Fibroblast of mammary gland (primary cell): ENCODE measurements at places on chromosomes 6 and 20.
A peak's percentile ranks its signal among the peaks of the same experiment; 100 is the strongest.

DNA sequence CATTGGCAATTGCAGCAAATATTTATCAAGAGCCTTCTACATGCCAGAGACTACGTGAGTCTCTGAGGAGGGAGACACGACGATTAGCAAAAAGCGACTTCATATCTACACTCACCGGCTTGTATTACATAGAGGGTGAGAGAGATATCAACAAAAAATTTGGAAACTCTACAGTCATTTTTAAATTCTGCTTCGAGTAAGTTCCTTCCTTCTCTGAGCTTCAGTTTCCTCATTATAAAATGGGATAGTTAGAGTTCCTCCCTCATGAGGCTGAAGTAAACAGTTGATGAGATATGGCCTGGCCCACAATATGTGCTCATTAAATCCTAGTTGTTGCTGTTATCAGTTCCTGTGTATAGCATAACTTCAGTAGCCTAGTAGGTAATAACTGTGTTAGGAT lies 64.1 kb upstream of the SIRPA start:
- DNase-seq = no peak

DNA sequence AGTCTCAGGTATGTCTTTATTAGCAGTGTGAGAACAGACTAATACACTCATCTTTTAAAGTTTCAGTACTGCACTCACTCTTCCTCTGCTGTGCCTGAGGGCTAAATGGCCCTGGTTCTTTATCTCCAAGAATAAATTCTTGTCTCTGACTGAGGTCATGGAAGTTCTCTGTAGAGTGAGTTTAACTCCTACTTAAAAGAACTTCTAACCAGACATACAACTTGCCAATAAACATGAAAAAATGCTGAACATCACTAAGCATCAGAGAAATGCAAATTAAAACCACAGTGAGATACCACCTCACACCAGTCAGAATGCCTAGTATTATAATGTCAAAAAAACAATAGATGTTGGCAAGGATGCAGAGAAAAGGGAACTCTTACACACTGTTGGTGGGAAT lies 73.6 kb downstream of the ADAT2 start:
- DNase-seq = no peak

GRCh38 chr6:122484760-122485159 lies 13.2 kb upstream of the SERINC1 start:
- DNase-seq = no peak

GRCh38 chr20:40489886-40490285 lies 199.2 kb downstream of the MAFB start:
- peak; percentile 50 for DNase-seq

GRCh38 chr6:55868771-55869479 lies 6.5 kb downstream of the BMP5 start:
- peak; percentile 11 for DNase-seq

GRCh38 chr6:96611342-96611991 lies 48.5 kb downstream of the FHL5 start:
- DNase-seq = no peak

- peak; percentile 93 for DNase-seq
Measured at GRCh38 chr6:14354919-14355572, 237.5 kb downstream of the CD83 start.

- no peak for DNase-seq
Measured at GRCh38 chr6:31712296-31712695, 2.9 kb upstream of the LY6G6D start.

- peak; percentile 73 for DNase-seq
Measured at GRCh38 chr6:35096129-35096862, 44.8 kb downstream of the TCP11 start.

GRCh38 chr6:118781897-118782296 lies 112.1 kb upstream of the ASF1A start:
- DNase-seq = no peak

DNA sequence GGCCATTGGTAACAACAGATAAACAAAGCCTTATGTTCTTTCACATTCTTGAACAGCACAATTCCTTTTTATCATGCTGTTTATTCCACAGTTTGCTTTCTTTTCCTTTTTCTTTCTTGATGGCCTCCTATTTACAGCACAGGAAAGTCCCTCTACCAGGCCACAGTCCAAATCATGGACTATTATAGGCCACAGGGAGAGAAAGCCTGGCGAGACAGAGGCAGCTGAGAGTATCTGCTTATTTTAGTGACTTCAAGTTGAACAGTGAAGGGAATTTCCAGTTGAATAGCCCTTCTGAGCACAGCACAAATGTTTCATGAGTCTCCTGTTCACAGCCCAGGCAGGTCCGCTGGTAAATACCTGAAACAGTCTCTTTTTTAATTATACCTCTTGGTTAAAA lies 263.7 kb upstream of the ARID1B start:
- DNase-seq = no peak

- no peak for DNase-seq
Measured at GRCh38 chr6:135992739-135993138, 141.2 kb downstream of the PDE7B start.

DNA sequence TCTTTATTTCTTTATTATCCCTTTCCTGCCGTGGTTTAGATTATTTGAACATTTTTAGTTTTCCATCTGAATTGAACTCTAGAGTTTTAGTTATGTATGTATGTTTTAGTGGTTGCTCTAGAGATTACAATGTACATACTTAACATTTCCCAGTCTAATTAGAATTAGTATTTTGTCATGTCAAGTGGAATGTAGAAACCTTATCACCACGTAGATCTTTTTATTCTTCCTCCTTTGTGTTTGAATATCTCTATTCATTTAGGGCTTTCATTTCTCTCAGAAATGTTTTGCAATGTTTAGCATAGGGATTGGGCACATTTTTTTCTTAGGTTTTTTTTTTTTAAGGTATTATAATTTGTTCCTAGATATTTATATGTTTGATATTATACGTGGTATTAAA lies 73.1 kb upstream of the EZR start:
- DNase-seq = no peak

- no peak for DNase-seq
Measured at GRCh38 chr6:53629862-53630532, 35.6 kb downstream of the KLHL31 start.

DNA sequence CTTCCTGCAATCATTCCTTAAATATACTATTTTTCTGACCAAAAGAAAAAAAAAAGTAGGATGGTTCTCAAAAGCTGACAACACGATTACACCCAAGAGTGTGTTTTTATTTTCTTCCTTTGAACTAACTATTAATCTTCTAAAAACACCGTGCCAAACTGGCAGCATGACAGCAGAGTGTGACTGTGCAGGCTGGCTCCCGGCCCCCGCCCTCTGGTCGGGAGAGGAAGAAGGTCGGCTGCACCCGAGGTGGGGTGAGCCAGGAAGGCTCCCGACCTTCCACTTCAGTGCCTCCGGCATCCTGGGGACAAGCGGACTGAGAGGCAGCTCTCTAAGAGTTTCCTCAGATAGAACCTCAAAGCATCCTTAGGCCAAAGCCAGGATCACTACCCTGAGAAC lies 29.2 kb downstream of the SLC22A23 start:
- DNase-seq = peak; percentile 57

GRCh38 chr6:70894001-70894400 lies 62.9 kb downstream of the B3GAT2 start:
- DNase-seq = no peak

DNA sequence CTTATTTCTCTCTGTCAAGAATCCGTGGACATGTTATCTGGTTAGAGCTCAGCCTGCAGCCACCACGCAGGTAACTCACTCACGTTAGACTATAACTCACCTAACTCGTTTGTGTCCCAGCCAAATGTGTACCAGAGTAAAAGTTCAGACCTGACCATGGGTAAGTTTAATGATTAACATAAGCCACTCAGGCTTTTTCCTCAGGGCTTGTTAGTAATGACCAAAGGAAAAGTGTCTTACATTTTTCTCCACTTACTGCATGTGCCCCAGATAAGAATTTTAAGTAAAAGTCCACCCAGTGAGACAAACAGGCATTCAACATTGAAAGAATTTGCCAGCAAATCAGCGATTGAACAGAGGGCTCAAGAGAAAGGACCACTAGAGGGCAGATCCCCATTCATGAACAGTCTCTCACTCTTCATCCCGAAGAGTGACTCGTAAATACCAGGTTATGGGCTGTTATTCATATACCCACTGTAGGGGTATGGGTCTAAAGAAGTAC lies at the start of gene PKHD1:
TSS of gene PKHD1 (minus strand) at position 116 of the 502 bp plus-strand sequence. CDS start 2,680 bp downstream, outside the sequence.
- DNase-seq = peak; percentile 18

GRCh38 chr6:41027241-41027640 lies 11.8 kb downstream of the UNC5CL start:
- no peak for DNase-seq

GRCh38 chr6:113758826-113759574 lies 98.1 kb upstream of the MARCKS start:
- no peak for DNase-seq

DNA sequence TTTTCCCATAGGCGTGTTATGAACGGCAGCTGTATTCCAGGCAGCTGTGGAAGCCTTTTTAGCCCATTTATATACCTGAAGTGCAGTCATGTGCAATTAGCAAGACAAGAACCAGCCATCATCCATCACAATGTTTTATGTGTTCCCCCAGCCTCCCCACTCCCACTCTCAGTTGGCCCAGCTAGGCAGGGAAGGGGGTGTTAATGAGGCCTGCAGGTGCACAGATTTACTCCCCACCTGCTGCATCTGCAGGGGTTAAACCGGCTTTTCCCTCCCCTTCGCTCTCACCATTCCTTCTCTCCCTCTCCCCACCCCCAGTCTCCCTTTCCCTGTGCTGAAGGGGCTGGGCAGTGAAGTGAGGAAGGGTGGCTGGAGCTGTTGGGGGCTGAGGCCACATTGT lies 149.8 kb upstream of the AKAP12 start:
- no peak for DNase-seq

DNA sequence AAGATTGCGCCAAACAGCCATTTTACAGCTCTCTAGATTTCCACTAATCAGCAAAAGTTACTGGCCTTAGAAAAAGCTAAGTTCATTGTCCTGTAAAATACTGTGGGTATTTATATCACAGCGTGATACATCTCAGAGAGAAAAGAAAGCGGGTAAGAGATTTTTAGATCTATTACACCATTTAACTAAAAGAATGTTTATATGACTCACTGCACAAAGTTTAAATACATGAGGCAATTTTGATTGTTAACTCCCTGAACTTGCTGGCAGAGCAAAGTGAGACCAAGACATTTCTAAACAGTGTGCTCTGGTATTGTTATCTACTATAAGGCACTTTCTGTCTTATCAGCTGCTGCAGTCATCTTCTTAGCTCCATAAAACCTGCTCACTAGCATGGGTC lies 314.3 kb downstream of the EPHA7 start:
- DNase-seq = no peak

DNA sequence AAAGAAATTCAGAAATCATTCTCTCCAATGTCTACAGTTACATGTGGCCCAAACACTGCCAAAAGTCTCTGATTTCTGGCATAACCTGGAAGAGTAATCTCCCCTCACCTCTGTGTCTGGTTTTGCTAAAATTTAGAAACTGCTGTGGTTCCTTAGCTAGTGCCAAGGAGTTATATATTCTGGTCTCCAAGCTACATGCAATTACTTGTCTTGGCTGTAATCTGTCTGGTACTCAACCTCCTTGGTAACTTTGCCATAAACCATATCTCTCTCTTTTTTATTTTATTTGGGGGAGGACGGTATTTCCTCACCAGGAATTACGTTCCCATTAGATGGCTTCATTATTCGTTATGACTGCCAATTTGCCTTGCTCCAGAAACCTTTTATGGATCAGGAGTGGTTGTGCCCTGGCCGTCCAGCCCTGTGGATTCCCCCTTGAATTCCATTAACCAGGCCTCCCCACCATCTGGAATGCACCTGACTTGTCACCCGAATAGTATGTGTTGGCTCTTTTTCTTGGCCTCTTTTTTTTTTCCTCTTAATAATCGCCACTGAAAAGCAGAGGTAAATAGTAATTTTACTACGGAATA lies 400.0 kb downstream of the CD83 start:
- peak; percentile 38 for DNase-seq

DNA sequence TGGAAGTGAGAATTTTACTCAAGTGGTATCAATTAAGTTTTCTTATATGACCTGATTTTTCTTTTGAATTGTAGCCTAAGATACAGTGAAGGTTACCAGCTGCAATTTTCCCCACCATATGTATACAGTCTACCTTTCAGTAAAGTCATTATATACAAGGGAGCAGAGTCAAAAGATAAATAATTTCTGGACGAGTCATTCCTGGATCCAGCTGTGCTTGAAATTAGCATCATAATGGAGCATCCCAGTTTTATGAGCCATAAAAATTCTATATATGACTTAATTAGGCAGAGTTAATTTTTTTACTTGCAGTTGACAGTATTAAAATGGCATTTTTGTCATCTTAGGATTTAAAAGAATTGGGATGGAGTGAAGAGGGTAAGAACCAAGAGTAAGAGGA lies 1008.4 kb downstream of the PHF3 start:
- no peak for DNase-seq

- DNase-seq = no peak
Measured at GRCh38 chr6:118897386-118897785, 3.4 kb downstream of the ASF1A start.

DNA sequence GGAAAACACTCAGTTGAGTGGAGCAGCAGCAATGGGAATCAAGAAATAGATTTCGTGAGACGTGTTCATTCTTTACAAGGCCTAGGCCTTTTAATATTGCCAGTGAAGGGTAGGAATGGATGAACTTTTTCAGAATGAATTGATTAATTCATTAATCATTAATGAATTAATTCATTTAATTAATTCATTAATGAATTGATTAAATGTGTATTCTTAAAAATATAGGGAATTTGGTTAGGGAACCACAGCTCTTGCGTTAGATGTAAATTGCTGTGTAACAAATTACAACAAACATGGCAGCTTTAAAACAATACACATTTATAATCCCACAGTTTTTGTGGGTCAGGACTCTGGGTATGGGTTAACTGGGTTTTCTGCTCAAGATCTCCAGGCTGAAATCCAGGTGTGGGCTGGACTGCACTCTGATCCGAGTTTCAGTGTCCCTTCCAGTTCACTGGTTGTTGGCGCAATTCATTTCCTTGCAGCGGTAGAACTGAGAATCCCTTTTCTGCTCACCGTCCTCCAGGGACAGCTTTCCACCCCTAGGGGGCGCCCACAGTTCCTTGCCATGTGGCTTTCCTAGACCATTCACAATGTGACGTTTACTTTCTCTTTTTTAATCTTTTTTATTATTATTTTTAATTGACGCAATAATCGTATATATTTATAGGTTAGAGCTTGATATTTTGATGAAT lies 32.8 kb upstream of the BCAS1 start:
- DNase-seq = peak; percentile 66

GRCh38 chr6:129764761-129765407 lies 54.9 kb upstream of the ARHGAP18 start:
- no peak for DNase-seq

DNA sequence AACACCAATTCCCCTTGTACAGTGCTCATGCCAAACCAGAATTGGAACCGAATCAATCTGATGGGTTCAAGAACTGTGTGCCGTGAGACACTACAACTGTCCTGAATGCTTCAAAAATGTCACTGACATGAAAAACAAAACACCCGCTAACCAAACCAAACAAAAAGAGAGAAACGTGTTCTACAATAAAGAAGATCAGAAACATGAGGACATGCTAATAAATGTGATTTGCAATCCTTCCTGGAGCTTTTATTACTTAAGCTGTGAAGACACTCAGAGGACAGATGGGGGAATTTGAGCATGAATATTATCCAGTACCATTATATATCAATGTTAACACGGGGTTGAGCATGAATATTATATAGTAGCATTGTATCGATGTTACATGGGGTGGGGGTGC lies 72.2 kb upstream of the NFATC2 start:
- DNase-seq = no peak
